ENCODE measurements at places on chromosomes 3 and 15.

DNA sequence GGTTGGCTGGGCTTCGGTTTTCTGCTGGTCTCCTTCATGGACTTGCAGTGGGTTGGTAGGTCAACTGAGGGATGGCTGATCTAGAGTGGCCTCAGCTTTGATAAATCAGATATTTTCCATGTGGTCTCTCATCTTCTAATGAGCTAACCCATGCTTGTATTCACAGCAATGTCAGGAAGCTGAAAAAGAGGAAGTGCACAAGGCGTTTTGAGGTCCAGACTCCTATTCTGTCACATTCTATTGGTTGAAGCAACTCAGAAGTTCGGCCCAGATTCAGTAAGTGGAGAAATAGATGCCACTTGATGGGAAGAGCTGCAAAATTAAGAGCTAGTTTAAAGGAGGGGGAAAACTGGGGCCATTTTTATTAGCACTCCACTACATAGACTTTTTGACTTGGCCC, 361.2 kb downstream of the DIPK2A start:
- DNase-seq: no peak

DNA sequence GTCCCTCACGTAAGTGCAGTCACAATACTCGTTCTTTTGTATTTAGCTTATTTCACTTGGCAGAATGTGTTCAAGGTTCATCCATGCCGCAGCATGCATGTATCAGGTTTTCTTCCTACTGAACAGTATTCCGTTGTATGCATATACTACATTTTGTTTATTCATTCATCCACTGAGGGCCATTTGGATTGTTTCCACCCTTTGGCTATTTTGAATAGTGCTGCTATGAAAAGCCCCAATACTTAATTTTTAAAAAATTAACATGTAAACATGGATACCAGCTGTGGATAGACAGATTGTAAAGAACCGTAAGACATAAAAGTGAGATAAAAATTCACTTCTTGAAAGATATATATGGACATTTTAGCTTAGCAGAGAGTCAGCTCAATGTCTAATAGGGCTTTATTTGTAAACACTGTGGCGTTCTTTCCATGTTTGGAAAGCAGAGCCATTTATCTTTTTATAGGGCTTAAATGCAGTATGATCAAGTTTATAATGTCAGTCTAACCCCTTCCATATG, 115.9 kb downstream of the VPS8 start:
- DNase-seq: no peak

DNA sequence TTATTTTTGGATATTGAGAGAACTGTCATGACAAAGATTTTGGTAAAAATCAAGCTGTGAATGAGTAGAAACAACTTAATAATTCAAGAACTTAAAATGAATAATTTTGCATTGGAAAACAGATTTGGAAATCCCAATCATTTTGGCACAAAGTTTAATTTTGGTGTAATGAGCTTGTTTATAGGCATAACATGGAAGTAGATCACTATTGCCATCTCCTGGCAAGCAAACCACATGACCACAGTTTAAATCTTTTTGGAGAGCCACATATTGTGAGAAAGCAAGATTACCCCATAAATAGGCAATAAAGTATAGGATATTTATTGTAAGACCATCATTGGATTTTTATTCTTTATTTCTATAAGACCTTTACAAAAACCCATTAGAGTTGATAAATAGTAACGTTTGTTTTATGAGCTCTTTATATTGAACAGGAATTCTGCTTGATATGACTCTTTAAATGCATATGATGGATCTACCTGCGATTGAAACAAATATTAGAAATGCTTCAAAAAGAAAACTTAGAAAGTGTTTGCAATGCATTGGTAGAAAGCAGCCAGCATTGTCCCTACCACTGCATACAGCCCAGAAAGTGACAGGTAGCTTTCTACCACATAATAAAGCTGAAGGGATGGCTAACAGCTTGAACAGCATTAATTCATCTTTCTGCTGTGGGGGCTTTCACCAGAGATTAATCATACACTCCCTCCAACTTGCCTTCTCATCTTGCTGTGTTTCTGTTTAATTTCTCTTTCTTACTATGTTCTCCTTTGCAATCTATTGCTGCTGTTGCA, 766.8 kb downstream of the TBL1XR1 start:
- DNase-seq: peak; percentile 31

DNA sequence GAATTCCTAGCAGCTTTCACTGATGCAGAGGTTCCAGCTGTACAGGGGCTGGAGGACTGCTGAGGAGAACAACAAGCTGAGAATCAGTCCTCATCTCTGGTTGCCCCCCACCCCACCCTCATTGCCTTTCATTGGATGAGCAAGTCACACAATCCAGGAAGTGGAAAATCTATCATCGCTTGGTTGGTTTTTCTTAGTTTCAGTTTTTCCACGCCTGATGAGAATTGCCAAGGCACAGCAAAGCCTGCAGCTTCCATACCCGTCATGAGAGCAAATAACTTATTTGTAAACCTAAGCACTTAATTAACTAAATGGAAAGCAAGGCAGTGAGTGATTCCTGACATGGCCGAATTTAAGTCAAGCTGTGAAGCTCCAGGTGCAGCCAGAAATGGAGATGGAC, 21.4 kb upstream of the LIPC start:
- DNase-seq: peak; percentile 46

DNA sequence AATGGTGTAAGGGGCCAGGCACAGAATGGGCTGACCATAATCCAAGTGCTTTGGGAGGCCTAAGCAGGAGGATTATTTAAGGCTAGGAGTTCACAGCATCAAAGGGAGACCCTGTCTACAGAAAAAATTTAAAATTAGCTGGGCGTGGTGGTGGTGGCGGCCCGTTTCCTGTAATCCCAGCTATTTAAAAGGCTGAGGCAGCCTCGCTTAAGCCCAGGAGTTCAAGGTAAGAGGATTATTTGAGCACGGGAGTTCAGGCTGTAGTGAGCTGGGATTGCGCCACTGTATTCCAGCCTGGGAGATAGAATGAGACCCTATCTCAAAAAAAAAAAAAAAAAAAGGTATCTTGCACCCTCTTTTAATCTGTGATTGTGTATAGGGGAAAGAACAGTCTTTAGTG, 1.9 kb downstream of the TMA7 start:
- no peak for DNase-seq

DNA sequence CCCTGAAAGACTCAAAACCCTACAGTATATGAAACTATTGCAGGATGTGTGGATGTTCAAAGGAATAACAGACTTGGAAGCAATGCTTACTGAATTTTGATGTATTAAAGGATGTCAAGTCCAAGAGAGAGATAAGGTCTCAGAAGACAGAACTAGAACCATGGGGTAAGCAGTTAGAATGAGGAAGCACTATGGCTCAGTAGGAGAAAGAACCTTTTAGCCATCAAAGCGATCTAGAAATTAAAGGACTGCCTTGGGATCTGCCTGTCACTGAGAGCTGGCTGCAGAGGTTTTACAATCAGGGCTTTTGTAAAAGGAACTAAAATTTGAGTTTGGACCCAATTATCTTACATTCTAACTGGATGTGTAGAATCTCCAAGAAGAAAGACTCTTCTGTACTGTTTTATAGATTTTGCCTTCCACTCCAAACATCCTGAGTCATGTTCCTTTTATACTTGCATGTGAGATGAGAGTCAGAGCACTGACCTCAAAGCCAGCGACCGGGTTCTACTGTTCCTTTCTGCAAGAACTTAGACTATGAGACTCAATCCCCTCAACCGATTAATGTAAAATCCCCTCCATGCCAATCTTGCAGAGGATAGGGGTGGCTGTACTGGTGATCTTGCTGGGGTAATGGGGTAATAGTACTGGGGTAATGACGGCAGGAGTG, 412.3 kb upstream of the TPRG1 start:
- DNase-seq: no peak

GRCh38 chr15:42582569-42583375, 7.4 kb downstream of the STARD9 start:
- no peak for DNase-seq

DNA sequence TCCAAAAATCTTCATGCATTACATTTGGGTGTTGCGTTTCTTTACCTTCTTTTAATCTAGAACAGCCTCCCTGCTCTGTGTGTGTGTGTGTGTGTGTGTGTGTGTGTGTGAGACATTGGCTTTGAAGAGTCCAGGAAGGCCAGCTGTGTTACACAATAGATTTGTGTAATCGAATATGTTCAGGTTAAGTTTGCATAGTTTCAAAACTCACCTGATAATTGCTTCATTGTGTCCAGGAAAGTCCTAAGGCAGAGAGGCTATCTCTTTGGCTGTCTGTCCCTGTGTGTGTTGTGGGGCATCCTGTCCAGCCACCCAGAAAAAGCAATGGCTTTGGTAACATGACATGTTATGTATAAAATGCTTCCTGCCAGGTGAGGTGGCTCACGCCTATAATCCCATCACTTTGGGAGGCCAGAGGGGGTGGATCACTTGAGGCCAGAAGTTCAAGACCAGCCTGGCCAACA, 37.5 kb downstream of the ZNF710 start:
- no peak for DNase-seq

GRCh38 chr15:48331796-48332641, 790 bp downstream of the DUT start:
- no peak for DNase-seq

- DNase-seq: no peak
Measured at GRCh38 chr15:71088155-71088554, 27.1 kb upstream of the THSD4 start.

DNA sequence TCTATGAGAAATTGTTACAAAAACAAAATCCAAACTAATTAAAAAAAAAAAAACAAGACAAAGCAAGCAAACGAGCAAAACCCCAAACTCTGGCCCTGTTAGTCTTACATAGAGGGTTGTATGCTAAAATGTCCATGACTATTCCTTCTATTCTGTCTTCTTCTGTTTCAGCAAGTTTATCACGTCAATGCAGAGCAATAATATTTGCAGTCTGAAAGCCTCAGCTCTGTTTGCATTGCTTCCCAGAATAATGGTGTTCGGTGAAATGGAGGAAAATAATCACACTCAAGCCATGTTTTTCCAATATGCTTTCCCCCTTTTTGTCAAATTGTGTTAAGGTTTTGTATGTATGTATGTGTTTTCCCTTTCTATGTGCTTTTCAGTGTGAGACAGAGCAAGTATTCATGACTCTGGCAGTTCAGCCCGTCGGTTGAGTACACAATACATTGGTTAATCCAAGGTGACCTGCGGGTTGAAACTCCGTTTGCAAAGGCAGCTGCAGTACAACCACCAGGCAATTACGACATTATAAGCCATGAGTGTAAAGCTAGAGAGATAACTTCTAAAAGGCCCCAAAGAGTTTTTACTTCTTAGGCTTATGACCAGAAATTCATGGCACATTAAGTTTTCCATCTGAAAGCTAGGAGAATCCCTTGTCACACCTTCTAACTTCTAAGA, 34.9 kb upstream of the MAGI1 start:
- DNase-seq: no peak

- no peak for DNase-seq
Measured at GRCh38 chr15:89436560-89437311, 59.6 kb downstream of the RHCG start.

- DNase-seq: no peak
Measured at GRCh38 chr15:61811952-61812351, 248.3 kb downstream of the VPS13C start.

DNA sequence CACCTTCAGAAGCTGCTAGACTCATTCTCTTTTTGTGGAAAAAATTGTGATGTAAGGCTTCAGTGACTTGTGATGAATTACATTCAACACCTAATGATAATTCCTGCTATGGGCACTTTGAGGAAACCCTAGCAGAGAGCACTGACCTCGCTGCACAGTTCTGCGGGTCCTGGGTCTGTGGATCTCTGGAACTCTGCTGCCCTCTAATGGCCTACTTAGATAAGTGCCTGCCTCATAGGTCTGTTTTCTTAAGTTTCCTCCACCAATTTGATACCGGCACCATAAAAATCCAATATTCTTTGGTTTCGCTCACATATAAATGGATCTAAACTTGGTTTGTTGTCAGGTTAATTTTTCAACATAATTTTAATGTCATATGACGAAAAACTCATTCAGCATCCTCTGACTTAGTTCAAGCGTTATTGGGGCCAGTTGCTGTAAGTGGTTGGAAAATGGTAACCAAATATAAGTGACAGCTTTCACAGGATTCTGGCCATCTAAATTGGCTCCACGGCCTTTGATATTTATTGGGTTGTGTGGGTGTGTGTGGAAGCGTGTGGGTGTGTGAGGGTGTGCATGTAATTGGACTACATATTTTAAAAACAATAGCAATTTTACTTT, 10.4 kb downstream of the SLITRK3 start:
- DNase-seq: peak; percentile 18

- DNase-seq: no peak
Measured at GRCh38 chr15:69798481-69799250, 299.1 kb downstream of the TLE3 start.

GRCh38 chr15:34854232-34854631, 58.9 kb upstream of the ACTC1 start:
- DNase-seq: no peak

- DNase-seq: no peak
Measured at GRCh38 chr15:39784125-39784524, 1.5 kb upstream of the FSIP1 start.
